ENCODE measurements at places on chromosomes 1 and 21.
A peak's percentile ranks its signal among the peaks of the same experiment; 100 is the strongest.

DNA sequence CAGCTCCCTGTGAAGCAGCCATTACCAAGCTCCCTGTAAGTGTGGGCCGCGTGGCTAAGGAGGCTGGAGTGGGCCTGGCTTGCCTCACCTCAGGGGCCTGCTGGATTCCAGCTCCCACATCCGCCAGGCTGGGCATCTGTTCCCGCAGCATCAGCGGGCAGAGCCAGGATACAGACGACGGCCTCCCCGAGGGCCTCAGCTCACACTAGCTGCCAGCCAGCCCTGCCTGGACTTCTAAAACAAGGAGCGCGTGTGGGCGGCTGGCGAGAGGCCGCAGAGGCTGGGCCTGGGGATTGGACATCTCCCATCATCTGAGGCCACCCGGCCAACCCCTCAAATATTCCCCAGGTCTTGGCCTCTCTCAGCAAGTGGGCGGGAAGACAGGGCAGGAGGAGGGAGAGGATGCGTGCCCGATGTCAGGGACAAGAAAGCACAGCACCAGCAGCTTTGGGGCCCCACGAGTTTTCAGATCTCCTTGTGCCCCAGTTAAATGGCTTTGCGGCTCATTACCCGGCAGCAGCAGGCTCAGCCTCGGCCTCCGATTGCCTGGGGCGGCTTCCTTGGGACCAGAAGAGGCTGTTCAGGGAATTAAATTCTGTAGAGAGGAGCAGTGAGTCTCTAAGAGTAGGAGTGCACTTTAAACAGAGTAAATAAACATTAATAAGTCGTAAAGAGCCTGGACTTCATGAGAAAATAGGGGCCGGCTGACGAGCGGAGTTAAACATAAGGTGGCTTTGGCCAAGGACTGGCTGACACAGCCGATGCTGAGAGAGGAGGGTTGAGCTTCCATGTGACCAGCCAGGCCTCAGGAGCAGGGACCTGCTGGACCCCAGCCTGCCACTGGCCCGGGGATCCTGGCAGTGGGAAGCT, 208.9 kb upstream of the C1orf174 start:
- DNase-seq = no peak

DNA sequence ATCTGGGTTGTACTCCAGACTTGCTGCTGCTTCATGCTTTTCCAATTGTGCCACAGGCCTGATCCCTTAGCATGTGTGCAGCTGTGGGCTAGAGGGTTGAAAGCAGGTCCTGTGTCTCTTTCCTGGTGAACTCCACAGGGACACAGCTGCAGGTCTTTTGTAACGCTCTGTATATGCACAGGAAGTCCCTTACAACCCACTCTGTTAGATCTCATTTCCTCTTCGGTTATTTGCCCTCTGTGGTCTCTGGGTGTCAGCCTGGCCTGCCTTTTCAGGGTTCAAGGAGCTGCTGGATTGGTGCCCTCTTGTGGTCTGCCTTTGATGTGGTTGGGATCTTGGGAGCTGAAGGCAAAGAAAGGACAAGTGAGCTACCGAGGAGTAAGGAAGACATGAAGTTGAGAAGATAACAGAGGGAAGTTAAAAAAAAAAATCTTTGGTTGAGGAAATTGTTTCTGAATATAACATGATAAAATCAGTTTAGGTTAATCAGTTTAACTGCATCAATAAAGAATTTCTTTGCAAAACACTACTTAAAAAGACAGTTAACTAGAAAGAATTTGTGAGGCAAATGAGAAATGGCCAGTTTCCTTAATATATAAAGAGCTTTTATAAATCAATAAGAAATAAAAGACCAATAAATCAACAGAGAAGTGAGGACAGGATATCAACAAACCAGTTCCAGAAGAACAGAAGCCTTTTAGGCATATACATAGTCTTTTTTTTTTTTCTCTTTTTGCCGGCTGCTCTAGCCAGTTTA, 44.1 kb downstream of the UCK2 start:
- DNase-seq = peak; percentile 75

DNA sequence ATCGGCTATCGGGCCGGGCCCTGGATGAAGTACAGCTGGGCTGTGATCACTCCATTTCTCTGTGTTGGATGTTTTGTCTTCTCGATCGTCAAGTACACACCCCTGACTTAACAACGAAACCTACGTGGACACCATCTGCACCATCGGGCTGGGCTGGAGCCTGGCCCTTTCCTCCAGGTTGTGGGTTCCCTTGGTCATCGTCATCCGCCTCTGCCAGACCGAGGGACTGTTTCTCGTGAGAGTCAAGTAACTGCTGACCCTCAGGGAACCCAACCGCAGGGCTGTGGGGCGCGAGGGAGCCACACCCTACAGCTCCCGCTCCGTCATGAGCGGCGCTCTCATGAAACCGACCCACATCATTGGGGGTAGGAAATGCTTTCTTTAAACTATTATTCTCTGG, 842.4 kb upstream of the TMPRSS15 start:
- DNase-seq = no peak

DNA sequence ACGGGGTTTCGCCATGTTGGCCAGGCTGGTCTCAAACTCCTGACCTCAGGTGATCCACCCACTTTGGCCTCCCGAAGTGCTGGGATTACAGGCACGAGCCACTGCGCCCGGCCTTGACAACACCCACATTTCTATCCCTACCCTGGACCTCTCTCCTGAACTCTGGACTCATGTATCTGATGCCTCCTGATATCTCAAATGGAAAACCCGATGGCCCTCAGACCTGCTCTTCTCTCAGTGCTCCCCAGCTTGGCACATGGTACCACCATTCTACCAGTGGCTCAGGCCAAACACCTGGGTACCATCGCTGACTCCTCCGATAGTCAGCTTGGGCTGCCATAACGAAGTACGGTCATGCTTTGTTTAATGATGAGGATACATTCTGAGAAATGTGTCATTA, 8.5 kb upstream of the RHBG start:
- DNase-seq = no peak

GRCh38 chr1:167915569-167915968, 1.6 kb upstream of the ADCY10 start:
- DNase-seq = no peak

DNA sequence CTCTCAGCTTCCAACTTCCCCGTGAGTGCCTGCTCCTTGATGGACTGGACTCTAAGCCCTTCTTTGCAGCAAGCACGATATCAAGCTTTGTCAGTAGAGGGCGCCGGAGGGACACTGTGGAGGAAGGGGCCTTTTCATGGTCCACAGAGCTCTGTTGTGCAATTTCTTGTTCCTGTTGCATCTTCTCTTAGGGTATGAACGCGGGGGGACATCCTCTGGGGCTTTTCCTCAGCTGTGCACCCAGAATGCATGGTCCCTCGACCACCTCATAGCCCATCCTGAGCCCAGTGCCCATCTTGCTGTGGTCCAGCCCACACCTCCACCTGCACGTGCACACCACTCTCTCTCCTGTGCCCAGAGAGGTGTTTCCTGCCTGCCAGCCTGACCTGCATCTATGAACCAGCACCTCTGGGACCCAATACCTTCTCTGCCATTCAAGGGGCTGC, 556.8 kb downstream of the PTPRU start:
- DNase-seq = peak; percentile 95

- no peak for DNase-seq
Observed at GRCh38 chr1:231359113-231359512, 21.0 kb downstream of the SPRTN start.

- no peak for DNase-seq
Observed at GRCh38 chr1:165842671-165843129, 15.3 kb downstream of the UCK2 start.

GRCh38 chr1:97999320-97999719, 78.5 kb upstream of the DPYD start:
- no peak for DNase-seq

DNA sequence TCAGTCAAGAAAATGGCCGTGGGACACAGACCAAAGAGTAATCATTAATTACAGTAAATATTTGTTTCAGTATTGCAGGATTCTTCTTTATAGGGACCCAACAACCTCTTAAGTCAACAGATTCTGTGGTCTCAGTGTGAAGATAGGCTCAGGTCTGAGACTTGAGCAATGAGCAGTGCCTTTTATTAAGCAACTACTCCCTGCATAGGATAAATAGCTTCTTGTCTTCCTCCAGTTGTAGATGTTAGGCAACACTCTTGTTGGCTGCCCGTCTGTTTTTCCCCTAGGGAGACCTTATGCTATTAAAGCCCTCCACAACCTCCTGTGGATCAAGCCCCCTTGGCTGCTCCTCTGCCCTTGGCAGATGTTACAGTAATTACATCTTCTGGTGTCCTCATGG, 1.8 kb upstream of the OMA1 start:
- no peak for DNase-seq

- no peak for DNase-seq
Observed at GRCh38 chr1:238474263-238474662, 583.5 kb upstream of the ZP4 start.

DNA sequence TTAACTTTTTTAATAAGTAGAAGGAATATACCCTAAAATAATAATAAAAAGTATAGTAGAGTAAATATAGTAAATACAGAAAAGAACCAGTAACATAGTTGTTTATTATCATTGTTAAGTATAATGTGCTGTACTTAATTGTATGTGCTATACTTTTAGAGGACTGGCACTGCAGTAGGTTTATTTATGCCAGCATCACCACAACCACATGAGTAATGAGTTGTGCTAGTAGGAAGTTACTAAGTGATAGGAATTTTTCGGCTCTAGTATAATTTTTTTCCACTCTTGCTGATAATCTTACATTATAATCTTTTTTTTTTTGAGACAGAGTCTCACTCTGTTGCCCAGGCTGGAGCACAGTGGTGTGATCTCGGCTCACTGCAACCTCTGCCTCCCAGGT, 71.6 kb downstream of the IVNS1ABP start:
- DNase-seq = no peak

Measured in GM23338 (cell line).